ENCODE measurements at places on chromosomes 5 and 9.

DNA sequence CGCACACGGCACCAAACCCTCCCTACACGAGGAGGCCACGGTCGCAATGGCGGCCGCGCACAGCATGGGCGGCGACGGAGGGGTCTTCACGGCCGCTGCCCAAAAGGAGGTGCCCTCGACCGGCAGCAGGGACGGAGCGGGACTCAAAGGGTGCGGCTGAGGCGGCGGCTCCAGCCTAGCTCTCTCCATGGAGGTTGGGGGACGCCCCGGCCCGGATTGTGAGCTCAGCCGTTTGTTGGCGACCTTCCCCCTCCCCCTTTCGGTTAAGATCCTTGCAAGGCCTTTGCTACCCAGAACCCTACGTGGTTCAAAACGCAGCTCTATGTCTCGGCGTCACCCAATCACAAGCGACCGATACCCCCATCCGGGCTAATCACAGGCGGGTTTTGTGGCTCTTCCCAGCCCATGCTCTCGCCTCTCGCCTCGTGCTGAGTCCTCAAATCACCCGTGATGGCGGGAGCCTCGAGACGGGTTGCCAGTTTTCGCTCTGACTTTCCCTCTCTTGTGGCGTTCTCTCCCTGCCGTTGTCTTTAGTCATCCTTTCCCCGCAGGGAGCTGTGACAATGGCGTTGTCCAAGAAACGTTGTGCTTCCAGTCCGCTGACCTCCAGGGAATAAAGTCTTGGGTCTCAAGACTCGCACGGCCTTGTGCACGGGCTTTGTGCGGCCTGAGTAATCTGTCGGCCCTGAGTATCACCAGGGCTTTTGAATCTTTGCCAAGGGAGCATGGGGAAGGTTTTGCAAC is 19.5 kb downstream of the C5orf52 start:
- no peaks in the 10 kb centered on the region for H3K4me1 ChIP-seq
- H3K27me3 ChIP-seq: peaks cover 4% of the 10 kb centered on the region
- H3K27ac ChIP-seq: no peak overlapping the region
- H3K4me3 ChIP-seq: no peak overlapping the region
- DNase-seq: no peak

- DNase-seq: no peak
- H3K27ac ChIP-seq: peak overlapping the region; percentile 18
- peaks cover 12% of the 10 kb centered on the region for H3K4me1 ChIP-seq
- no peaks in the 10 kb centered on the region for H3K27me3 ChIP-seq
- H3K4me3 ChIP-seq: no peak overlapping the region
Measured at GRCh38 chr5:149206524-149207141, 65.0 kb upstream of the AFAP1L1 start.

GRCh38 chr5:155872629-155873220 is 454.2 kb upstream of the SGCD start:
- no peaks in the 10 kb centered on the region for H3K36me3 ChIP-seq
- H3K27ac ChIP-seq: no peak overlapping the region
- no peaks in the 10 kb centered on the region for H3K27me3 ChIP-seq
- no peak for DNase-seq
- H3K4me1 ChIP-seq: no peaks in the 10 kb centered on the region

- H3K27ac ChIP-seq: no peak overlapping the region
- no peak for DNase-seq
- no peaks in the 10 kb centered on the region for H3K27me3 ChIP-seq
- no peaks in the 10 kb centered on the region for H3K4me1 ChIP-seq
- H3K36me3 ChIP-seq: peaks cover 8% of the 10 kb centered on the region
- H3K4me3 ChIP-seq: no peak overlapping the region
Measured at GRCh38 chr9:137376386-137376785, 46.6 kb downstream of the EXD3 start.

- no peaks in the 10 kb centered on the region for H3K36me3 ChIP-seq
- no peaks in the 10 kb centered on the region for H3K27me3 ChIP-seq
- no peaks in the 10 kb centered on the region for H3K4me1 ChIP-seq
- no peak overlapping the region for H3K27ac ChIP-seq
Measured at GRCh38 chr5:109170629-109171350, 239.0 kb downstream of the PJA2 start.

DNA sequence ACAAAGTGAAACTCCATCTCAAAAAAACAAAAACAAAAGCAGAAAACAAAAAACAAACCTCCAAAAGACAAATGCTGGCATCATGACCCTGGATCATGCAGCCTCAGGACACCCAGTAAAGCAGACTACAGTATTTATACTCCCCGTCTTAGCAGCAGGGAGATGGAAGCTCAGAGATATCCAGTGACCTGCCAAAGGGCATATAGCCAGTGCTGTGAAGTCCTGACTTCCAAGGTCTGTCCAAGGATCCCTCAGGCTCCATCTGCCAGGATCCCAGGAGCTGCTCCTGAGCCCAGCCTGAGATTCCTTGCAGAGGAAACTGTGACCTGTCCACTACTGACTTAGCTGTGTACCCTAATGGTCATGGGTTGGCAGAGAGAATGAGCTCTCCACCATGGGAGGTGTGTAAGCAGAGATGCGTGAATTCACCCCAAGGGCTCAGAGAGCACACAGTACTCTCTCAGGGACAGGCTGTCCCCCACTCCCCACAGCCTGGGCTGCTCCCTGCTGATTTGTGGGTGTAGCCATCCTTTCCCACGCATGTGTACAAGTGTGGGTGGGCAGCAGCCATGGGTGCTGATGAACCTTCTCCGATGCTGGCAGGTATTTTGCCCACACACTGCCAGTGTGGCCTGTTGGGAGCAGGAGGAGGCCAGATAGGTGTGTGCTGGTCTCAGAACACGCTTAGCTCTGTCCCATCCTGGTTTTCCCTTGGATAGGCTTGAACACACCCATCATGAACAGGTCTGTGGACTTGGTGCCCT is 2.1 kb upstream of the WNK2 start:
- H3K4me3 ChIP-seq: no peak overlapping the region
- H3K27ac ChIP-seq: no peak overlapping the region
- peaks cover 12% of the 10 kb centered on the region for H3K4me1 ChIP-seq
- peaks cover 48% of the 10 kb centered on the region for H3K27me3 ChIP-seq
- DNase-seq: no peak

GRCh38 chr5:72209147-72210115 is 102.2 kb downstream of the MAP1B start:
- H3K27me3 ChIP-seq: no peaks in the 10 kb centered on the region
- H3K36me3 ChIP-seq: peaks cover under 1% of the 10 kb centered on the region
- no peak for DNase-seq
- H3K4me3 ChIP-seq: no peak overlapping the region

- no peaks in the 10 kb centered on the region for H3K27me3 ChIP-seq
- H3K27ac ChIP-seq: no peak overlapping the region
- H3K36me3 ChIP-seq: peaks cover 15% of the 10 kb centered on the region
- H3K4me3 ChIP-seq: no peak overlapping the region
- no peaks in the 10 kb centered on the region for H3K4me1 ChIP-seq
- no peak for DNase-seq
Measured at GRCh38 chr5:37448941-37449340, 69.8 kb downstream of the WDR70 start.

GRCh38 chr9:105413525-105413924 is 34.3 kb upstream of the FSD1L start:
- H3K27me3 ChIP-seq: no peaks in the 10 kb centered on the region
- H3K4me1 ChIP-seq: peaks cover 4% of the 10 kb centered on the region
- no peak overlapping the region for H3K4me3 ChIP-seq
- no peak for DNase-seq
- no peak overlapping the region for H3K27ac ChIP-seq
